Bone marrow (tissue), 2 donors: ENCODE measurements at places on chromosomes 6 and 20.
A peak's percentile ranks its signal among the peaks of the same experiment; 100 is the strongest.

- no peak for DNase-seq
These were observed 1.3 kb upstream of the UTRN start for GRCh38 chr6:144283646-144284477.

DNA sequence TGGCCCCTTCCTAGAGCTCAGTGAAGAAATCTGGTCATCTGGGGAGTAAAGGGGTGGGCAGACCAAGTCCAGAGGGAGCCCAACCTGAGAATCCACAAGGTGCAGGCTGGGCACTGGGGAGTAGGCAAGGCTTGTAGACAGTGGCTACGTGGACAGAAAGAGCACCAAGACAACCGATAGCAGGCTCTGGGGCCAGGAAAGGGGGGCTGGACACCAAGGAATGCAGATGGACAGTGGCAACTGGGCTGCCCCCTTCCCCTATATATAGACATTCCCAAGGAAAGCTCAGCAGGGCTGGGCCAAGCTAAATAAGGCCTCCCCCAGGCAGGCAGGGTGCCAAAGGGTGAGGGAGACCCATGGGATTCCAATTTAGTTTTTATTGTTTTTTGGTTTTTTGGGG is 1.5 kb upstream of the TNNC2 start:
- no peak for DNase-seq

GRCh38 chr6:117564681-117565080 is 37.6 kb downstream of the GOPC start:
- no peak for DNase-seq

GRCh38 chr20:4571759-4572531 is 149.8 kb upstream of the PRND start:
- DNase-seq = no peak

GRCh38 chr20:53828088-53828681 is 234.5 kb upstream of the ZNF217 start:
- no peak for DNase-seq

DNA sequence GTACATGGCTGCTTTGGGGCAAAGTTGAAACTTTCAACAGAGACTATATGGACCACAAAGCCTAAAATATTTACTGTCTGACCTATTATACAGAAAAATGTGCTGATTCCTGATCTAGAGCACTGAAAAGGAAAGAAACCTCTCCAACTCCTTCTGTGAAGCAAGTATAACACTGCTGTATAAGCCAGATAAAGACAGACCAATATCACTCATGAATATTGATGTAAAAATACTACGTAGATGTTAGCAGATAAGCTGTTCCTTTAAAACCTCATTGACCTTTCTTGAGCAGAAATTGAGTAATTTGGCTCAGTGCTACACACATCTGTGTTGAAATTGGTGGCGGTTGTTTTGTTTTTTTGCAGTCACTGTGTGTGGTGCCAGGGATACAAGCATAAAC is 69.9 kb upstream of the HDAC2 start:
- no peak for DNase-seq

DNA sequence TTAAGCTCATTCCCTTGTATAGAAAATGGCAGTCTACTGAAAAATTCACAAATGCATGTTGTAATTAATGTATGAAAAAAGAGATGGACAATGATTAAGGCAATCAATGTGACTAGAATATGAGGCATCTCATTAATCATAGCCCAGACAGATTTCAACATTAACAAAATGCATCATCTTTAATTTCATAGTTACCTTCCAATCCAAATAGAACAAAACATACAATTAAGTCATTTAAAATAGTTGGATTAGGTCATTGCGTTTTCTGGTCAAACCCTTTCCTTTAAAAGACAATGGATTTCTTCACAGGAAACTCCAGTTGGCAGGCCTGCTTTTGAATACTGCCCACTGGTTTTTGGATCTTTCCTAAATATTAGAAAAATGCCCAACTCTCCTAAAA is 203.9 kb downstream of the HAO1 start:
- no peak for DNase-seq

DNA sequence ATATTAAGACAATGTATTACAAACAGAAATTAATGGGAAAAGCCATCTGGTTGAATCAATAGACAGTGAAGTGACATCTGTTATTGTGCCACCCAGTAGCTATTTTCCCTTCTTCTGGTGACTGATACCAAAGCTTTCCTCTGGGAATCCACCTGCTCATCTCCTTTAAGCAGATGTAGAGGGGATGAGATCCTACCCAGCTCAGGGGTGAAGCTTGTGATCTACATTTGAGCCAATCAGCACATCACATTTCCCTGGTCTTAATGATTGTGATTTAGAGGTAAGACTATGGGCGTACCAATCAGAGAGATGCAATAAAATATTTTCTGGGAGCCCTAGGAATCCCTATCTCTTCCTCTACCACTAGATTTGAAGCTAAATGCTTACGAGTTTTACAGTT is 782.9 kb downstream of the PTPRT start:
- DNase-seq = no peak

GRCh38 chr20:19730706-19731105 is 27.4 kb upstream of the RIN2 start:
- no peak for DNase-seq

GRCh38 chr20:50260479-50261221 is 70.0 kb downstream of the CEBPB start:
- peak; percentile 59 for DNase-seq

GRCh38 chr6:15336900-15337560 is 91.2 kb downstream of the JARID2 start:
- peak; percentile 70 for DNase-seq

- DNase-seq = no peak
These were observed 74.1 kb upstream of the PAK5 start for GRCh38 chr20:9912858-9913434.
